ENCODE measurements at places on chromosomes 4 and X. TPM values are rescaled to one million over a fixed set of nuclear protein-coding genes. Genes with fewer than 3 reads are reported as not detected.
A peak's percentile ranks its signal among the peaks of the same experiment; 100 is the strongest.

PRRG3 gene
- not detected for total RNA-seq

IGSF1 gene
- not detected for total RNA-seq

PPARGC1A gene
- total RNA-seq: 0.98 TPM

BCORL1 gene
- 1.4 TPM for total RNA-seq

NAT8L gene
- 0.98 TPM for total RNA-seq

IL21 gene
- not detected for total RNA-seq

SPP1 gene
- total RNA-seq: not detected

DNA sequence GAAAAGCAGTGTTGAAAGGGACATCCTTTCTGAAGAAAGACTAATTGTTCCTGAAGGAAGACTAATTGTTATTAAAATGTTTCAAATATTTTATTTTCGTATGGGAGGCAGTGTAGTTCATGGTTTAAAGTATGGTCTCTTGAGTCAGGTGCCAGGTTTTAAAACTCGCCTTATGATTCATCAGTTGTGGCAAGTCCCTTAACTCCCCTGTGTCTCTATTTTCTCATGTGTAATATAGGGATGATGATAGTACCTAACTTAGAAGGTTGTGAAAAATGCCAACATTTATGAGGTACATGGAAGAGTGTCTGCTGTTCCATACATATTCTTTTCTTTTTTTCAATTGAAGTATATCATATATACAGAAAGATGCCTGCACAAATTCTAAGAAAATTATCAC is 414.2 kb upstream of the DIPK2B start:
- no peak for DNase-seq

DNA sequence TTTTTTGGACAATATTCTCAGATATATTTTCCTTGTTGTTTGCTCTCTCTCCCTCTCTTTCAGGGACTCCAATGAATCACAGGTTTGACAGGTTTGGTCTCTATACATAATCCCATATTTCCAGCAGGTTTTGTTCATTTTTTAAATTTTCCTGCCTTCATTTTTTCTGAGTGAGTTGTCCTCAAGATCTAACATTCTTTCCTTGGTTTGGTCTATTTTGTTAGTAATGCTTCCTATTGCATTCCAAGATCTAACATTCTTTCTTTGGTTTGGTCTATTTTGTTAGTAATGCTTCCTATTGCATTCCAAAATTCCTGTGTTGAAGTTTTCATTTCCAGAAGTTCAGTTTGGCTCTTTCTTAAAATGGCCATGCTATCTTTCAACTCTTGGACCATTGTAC is 45.3 kb upstream of the ZMAT1 start:
- peak; percentile 3 for DNase-seq

- DNase-seq: no peak
Measured at GRCh38 chr4:165874791-165875371, 1.8 kb downstream of the TLL1 start.

DNA sequence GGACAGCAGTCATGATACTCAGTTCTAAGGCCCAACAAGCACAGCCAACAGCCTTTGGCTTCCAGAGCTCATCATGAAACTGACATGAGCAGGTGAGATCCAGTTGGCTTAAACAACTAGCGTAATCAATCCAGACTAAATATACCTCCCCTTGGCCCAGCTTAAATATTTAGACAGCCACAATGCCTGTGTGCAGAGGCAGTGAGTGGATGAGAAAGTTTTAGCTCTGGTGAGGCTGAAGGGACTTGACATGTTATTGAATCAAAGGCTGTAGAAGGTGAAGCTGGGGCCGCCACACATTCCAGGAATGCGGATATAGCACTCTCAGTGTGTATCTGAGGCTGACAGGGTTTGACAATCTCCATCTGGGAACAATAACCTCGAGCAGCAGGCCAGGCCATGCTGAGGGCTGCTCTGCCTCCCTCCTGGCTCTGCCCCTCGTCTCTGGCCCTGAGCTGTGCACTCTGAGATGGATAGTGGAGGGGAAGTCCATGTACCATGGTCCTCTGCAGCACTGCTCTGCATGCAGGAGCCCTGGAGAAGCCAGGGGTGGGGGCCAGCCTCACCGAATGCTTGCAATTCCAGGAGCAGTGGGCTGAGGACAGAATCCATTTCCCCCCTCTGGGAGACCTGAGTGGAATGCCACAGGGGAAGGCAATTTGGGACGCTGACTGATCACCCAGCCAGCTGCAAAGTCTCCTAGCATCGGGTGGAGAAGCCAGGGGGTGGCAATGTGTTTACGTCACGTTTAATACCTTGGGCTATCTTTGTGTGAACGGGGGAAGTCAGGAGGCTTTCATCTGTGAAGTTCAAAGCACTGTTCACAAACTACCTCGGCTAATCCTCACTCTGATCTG is 37.3 kb upstream of the RASL11B start:
- no peak for DNase-seq

- DNase-seq: peak; percentile 84
Measured at GRCh38 chr4:7255488-7255881, 63.1 kb downstream of the SORCS2 start.

DNA sequence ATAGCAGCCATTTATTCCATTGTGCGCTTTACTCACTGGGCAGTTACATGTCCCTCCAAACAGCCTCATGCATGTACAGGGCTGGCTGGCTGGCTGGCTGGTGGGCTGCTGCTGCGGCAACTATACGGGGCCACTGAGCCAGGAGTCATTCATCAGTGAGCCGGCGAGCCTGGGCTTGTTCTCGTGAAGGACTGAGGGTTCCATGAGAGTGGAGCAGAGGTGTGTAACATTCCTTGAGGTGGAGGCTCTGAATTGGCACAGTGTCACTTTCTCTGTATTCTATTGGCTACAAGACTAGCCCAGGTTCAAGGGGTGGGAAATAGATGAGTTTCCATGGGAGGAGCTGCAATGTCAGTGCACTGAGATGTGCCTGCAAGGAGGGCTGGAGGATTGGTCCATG is 89.1 kb downstream of the ARHGAP10 start:
- DNase-seq: no peak

- no peak for DNase-seq
Measured at GRCh38 chrX:15956681-15957080, 102.1 kb upstream of the AP1S2 start.

DNA sequence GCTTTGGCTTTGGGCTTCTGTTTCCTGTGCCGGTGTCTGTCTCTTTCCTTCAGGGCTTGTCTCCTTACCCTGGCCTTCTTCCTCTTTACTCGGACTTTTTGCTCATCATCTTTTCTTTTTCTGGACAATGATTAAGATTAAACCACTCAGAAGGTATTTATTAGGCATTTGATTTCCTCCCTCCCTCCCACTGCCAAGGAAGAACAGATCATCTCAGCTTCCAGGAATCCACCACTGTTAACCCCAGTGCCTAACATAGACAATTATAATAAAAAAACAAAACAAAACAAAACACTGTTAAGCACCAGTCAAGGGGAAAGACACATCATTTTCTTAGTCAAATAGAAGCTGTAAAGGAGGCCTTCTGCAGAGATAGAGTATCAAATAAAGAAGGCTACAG is 16.6 kb downstream of the PGRMC1 start:
- no peak for DNase-seq

- peak; percentile 75 for DNase-seq
Measured at GRCh38 chr4:77701121-77701520, 95.5 kb downstream of the CXCL13 start.

GRCh38 chr4:123564758-123565346 is 168.3 kb downstream of the SPRY1 start:
- DNase-seq: peak; percentile 80

- no peak for DNase-seq
Measured at GRCh38 chr4:70874268-70875156, 27.7 kb upstream of the MOB1B start.

DNA sequence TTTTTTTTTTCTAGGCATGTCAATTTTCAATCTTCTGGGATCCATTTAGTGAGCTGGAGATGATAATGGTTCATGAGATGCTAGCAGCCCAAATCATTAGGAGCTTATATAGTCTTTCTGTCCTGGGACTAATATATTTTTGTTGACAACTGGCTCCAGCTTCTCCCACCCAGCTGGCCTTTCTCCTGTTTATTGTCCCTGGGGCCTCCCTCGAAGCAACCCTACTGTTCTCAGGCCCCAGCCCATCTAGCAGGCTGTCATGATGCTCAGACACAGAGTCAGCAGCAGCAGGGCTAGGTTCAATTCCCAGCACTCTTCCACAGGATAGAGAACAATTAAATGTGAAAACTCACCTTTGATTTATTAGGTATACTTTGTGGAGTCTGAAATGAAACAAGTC is 127.6 kb upstream of the MID1 start:
- DNase-seq: no peak

DNA sequence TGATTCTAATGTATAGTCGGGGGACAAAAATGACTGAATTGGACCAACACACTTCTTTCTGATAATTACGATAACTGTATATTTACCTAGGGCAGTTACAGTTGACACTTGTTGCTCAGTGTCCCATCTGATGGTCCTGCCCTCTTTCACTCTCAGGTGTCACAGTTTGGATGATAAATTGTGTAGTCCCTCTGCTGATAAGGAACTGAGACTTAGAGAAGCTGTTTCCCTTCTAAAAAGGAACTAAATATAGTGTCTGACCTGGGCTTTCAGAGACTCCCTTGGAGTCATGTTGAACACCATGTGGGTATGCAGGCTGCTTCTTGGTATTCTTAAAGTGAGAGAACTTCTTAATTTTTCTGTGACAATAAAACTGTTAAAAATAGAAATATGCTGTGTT is 23.7 kb upstream of the PNPLA4 start:
- no peak for DNase-seq

DNA sequence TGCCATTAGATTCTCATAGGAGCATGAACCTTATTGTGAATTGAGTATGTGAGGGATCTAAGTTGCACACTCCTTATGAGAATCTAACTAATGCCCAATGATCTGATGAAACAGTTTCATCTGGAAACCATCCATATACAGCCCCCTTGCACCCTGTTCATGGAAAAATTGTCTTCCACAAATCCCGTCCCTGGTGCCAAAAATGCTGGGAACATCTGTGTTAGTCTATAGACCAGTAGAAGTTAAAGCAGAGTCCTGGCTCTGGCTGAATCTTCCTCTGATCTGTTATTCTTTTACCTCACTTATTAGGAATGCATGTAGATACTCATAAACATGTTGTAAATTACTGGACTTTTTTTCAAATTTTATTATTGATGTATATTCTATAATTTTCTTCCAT is 29.2 kb downstream of the SULT1B1 start:
- no peak for DNase-seq

GRCh38 chr4:130563185-130563888 is 1467.4 kb downstream of the C4orf33 start:
- peak; percentile 65 for DNase-seq
